Mesenchymal stem cell (in vitro differentiated cells and primary cell): ENCODE measurements at places on chromosomes 7 and 10.

- DNase-seq, result no peak
These were observed 25.2 kb downstream of the ASZ1 start for GRCh38 chr7:117402109-117402508.

DNA sequence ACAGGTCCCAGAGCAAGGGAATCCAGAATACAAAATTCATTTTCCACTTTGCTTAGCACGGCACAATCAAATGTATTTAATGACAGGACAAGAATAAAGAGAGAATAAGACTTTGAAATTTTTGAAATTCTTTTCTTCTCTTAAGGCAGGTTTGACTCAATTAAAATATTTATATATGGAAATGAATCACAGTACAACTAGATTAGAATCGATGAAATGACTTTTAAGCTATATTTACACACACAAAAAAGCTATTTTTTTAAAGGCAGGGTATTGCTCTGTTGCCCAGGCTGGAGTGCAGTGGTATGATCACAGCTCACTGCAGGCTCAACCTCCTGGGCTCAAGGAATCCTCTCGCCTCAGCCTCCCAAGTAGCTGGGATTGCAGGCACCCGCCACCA lies 265.4 kb upstream of the SLC26A5 start:
- DNase-seq, result no peak

DNA sequence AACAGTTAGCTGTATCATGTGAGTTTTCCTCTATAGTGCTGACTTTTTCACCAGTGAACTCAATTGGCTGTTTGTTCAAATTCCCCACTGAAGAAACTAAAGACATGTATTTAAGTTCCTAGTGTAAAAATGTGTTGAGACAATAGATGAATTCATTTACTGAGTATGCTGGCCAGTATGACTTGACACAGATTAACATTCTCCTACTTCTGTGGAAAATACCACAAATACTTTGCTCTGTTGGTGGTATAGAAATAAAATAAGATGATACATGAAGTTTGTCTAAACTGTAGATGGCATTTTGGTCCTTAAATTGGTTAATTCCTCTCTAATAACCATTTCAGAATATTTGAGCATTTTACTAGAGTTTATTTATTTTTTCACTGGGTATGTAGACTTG lies 227.7 kb upstream of the TEX47 start:
- no peak for DNase-seq

DNA sequence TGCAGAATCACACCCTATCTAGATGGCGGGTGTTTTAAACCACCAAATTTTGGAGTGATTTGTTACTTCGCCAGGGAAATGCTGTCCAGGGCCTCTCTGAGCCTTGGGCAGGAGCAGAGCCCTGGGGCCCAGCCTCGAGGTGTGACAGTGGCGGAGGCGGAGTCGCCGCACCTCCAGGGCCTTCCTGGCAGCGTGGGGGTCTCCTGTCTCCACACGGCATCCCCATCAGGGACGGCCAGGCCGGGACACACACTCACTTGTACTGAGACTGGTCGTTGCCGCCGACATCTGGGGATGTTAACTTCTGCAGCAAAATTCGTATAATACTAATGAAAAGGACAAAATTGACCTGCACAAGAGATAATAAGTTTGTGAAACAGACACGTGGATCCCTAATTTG lies 110.7 kb downstream of the VIPR2 start:
- DNase-seq, result no peak

DNA sequence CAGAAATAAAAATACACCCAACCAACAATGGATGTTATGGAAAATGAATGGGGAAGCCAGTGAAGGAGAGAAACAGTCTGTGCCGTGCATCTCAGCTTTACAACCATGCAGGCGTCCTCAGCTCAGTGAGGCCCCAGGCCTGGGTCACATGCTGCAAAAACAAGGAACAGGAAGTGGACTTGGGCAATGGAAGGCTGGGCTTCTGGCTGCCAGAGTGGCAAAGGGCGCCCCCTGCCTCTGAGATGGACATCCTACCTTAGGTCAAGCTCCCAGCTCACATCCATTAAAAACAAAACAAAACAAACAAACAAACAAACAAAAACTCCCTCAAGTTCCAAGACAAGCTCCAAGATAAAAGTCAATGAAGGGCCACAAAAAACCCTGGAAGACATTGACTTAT lies 54.7 kb upstream of the AFAP1L2 start:
- DNase-seq, result peak; percentile 48

GRCh38 chr7:46320956-46321355 lies 399.9 kb upstream of the IGFBP3 start:
- peak; percentile 82 for DNase-seq

DNA sequence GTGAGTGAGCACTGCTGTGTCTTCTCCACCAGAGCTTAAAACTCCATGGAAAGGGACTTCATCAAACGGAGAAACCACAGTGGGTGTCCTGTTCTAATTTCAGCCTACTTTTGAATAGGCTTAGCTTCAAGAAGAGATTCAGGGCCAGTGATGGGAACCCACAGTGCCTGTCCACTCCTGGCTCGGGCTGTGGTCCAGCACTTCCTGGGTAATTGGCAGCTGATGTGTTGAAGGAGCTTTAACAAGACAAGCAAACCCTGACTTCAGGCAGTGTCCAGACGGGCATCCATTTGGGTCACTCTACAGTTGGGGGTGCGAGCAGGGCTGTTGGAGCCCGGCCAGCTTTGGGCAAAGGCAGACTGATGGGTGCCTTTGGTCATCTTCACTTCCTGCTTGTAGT lies 14.5 kb downstream of the VWC2 start:
- no peak for DNase-seq

GRCh38 chr7:139588632-139589031 lies 65.1 kb downstream of the CLEC2L start:
- DNase-seq, result peak; percentile 76

- DNase-seq, result no peak
These were observed 72.3 kb downstream of the PRPF18 start for GRCh38 chr10:13658871-13659685.

DNA sequence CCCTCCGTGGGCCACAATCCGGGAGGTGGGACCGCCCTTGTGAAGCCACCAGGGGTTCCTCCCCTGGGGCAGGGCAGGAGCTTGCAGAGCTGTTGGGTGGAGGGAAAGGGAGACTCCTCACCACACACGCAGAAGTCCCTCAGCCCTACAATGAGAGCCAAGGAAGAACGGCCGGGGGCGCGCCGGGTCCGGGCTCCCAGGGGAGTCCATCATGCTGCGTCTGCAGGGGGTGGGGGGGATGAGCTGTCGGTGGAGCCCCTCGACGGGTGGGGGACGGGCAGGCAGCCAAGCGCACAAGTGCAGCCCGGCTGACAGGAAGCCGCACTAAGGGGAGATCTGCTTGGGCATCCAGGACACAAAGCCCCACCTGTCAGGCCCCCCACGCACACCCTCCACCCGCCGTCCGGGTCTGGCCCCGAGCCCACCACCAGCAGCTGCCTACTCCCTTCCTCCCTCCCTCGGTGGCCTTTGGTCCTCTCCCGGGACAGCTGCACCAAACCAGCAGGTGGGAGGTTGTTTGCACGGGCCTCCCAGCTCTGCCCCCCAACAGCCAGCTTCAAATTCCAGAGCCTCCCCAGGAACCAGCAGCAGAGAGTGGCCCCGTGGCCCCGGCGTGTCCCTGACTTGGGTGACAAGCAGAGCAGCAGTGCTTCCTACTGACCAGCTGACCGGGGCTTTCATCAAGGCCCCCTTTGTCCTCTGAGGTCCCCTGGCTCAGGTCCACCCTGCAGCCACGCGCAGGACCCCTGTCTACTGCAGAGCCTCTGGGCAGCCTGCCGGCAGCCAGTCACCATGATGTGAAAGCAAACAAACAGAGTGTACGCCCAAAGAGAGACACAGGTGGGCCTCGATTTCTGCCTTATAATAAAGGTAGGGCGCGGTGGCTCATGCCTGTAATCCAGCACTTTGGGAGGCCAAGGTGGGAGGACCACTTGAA lies 50.3 kb downstream of the HIP1 start:
- DNase-seq, result no peak

GRCh38 chr10:79582096-79582495 lies 21.9 kb upstream of the SFTPA2 start:
- no peak for DNase-seq

- peak; percentile 45 for DNase-seq
These were observed 34.5 kb downstream of the SMURF1 start for GRCh38 chr7:99109108-99110051.

DNA sequence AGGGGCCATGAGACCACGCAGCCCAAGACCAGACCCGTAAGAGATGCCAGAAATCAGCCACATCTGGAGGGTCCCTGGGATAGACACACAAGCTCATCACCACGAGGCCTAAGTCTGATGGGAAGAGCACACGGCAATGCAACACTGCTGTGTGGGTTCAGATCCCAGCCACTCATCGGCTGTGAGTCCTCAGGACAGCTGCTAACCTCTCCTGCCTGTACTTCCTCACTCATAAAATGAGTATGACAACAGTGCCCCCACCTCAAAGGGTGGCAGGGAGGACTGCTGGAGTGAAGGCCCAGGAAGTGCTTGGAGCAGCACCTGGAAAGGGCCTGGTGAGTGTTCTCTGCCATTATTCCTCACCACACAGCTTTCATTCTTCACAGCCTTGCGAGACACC lies 60.9 kb downstream of the MAD1L1 start:
- DNase-seq, result no peak

- peak; percentile 80 for DNase-seq
These were observed 34.2 kb downstream of the PARD3 start for GRCh38 chr10:34780818-34781380.
